Thymus (tissue), 14 donors: ENCODE measurements at places on chromosomes 16 and 17. TPM values are rescaled to one million over a fixed set of nuclear protein-coding genes. Genes with fewer than 3 reads are reported as not detected.
A peak's percentile ranks its signal among the peaks of the same experiment; 100 is the strongest.

Gene RAB26
- total RNA-seq, result 0.28 TPM

Gene NUPR1
- total RNA-seq, result 29.6 TPM

Gene PNMT
- 0.38 TPM for total RNA-seq

Gene EMP2
- total RNA-seq, result 4.8 TPM

Gene HEXIM2
- total RNA-seq, result 7.4 TPM

Gene INPP5K
- 20.6 TPM for total RNA-seq

Gene USP43
- total RNA-seq, result 0.57 TPM

Gene CES4A
- 2.1 TPM for total RNA-seq

Gene TEKT5
- 0.24 TPM for total RNA-seq

Gene RPS6KB1
- 19.3 TPM for total RNA-seq

Gene SPAG5
- 46.0 TPM for total RNA-seq

Gene MT3
- 2.5 TPM for total RNA-seq

GRCh38 chr16:49749816-49750215 is 106.1 kb downstream of the ZNF423 start:
- H3K4me3 ChIP-seq, result no peak overlapping the region
- no peak for DNase-seq
- H3K27ac ChIP-seq, result no peak overlapping the region
- H3K27me3 ChIP-seq, result peaks cover 9% of the 10 kb centered on the region
- H3K36me3 ChIP-seq, result no peaks in the 10 kb centered on the region

DNA sequence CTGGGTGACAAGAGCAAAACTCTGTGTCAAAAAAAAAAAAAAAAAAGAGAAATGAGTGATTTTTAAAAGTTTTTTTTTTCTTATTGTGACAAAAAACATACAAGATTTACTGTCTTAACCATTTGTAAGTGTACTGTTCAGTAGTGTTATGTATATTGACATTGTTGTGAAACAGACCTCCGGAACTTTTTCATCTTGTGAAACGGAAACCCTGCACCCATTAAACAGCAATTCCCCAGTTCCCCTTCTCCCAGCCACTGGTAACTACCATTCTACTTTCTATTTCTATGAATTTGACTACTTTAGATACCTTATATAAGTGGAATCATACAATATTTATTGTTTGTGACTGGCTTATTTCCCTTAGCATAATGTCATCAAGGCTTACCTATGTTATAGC is 18.7 kb downstream of the DUS2 start:
- peaks cover 7% of the 10 kb centered on the region for H3K4me1 ChIP-seq
- no peak overlapping the region for H3K27ac ChIP-seq
- H3K4me3 ChIP-seq, result no peak overlapping the region
- no peaks in the 10 kb centered on the region for H3K27me3 ChIP-seq
- peaks cover 24% of the 10 kb centered on the region for H3K36me3 ChIP-seq
- DNase-seq, result no peak

GRCh38 chr16:89102041-89102471 is 8.4 kb downstream of the ACSF3 start:
- H3K4me1 ChIP-seq, result peaks cover 62% of the 10 kb centered on the region
- no peak for DNase-seq
- H3K36me3 ChIP-seq, result peaks cover 81% of the 10 kb centered on the region
- H3K27ac ChIP-seq, result no peak overlapping the region
- H3K4me3 ChIP-seq, result no peak overlapping the region

GRCh38 chr17:66507103-66507923 is 204.9 kb downstream of the PRKCA start:
- H3K36me3 ChIP-seq, result no peaks in the 10 kb centered on the region
- no peak overlapping the region for H3K27ac ChIP-seq
- no peaks in the 10 kb centered on the region for H3K4me1 ChIP-seq
- H3K4me3 ChIP-seq, result no peak overlapping the region

GRCh38 chr17:72125742-72126141 is 4.9 kb downstream of the SOX9 start:
- no peaks in the 10 kb centered on the region for H3K4me1 ChIP-seq
- H3K27me3 ChIP-seq, result peaks cover 42% of the 10 kb centered on the region
- no peaks in the 10 kb centered on the region for H3K36me3 ChIP-seq
- no peak for DNase-seq
- H3K4me3 ChIP-seq, result no peak overlapping the region
- H3K27ac ChIP-seq, result no peak overlapping the region

DNA sequence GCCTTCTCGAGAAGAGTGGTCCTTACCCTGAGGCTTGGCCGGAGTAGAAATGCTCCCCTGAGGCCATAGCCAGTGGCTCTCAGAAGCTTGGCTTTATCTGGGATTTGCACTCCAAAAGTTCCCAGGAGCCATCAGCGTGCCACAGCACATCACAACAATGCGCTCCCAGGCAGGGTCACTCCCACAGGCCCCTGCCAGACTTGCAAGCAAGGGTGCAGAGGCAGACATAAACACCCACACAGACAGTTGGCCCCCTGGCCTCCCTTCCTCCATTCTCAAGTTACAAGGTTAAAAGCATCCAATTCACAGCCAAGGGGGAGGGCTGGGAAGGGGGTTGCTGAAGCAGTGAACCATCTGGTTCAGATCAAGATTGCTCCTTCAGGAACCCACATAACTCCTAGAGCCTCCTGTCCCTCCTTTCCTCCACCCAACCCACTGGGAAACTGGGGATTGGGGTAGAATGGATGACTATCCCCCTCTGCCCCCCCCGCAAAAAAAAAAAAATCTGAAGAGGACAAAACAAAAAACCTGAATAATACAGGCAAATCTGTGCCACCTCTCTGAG is 1.8 kb downstream of the ST3GAL2 start:
- peak overlapping the region; percentile 18 for H3K27ac ChIP-seq
- peak overlapping the region; percentile 69 for H3K4me3 ChIP-seq
- H3K36me3 ChIP-seq, result peaks cover 6% of the 10 kb centered on the region
- no peak for DNase-seq

- H3K27me3 ChIP-seq, result no peaks in the 10 kb centered on the region
- H3K27ac ChIP-seq, result no peak overlapping the region
- H3K4me3 ChIP-seq, result no peak overlapping the region
- H3K4me1 ChIP-seq, result no peaks in the 10 kb centered on the region
- H3K36me3 ChIP-seq, result no peaks in the 10 kb centered on the region
These were observed 145.5 kb upstream of the SOX9 start for GRCh38 chr17:71975331-71975801.

- H3K27ac ChIP-seq, result no peak overlapping the region
- no peaks in the 10 kb centered on the region for H3K4me1 ChIP-seq
- H3K4me3 ChIP-seq, result no peak overlapping the region
These were observed 17.3 kb downstream of the MPHOSPH6 start for GRCh38 chr16:82152641-82153112.

DNA sequence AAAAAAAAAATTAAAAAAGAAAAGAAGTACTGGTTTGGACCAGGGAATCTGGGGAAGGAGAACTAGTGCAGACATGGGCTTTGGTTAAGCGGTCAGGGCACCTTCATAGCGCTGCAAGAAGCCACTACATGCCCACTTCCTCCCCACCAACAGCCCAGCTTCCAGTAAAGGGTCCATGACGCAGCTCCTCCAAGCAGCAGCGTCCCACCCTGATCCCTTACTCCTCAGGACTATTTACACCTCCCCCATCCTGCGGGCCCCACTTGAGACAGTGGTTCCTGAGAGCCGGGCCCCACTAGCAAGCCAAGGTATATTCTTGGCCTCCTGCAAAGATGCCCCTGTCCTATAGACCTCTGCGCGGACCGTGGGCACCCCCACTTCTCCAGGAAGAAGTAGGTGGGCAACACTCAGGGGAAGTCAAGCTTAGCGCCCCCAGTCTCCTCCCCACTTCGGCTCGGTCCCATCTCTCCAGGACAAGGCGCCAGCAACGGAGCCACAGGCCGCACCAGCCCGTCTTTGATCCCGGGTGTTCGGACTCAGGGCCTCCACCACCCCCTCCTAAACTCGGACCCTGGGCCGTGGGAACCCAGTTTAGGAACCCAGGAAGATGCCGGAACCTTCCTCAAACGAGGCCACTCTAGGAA is 913 bp upstream of the PRR14 start:
- no peaks in the 10 kb centered on the region for H3K27me3 ChIP-seq
- peaks cover 25% of the 10 kb centered on the region for H3K36me3 ChIP-seq

GRCh38 chr16:27973678-27974077 is 89.8 kb downstream of the GSG1L start:
- no peaks in the 10 kb centered on the region for H3K36me3 ChIP-seq
- H3K27me3 ChIP-seq, result no peaks in the 10 kb centered on the region
- H3K4me1 ChIP-seq, result no peaks in the 10 kb centered on the region
- no peak overlapping the region for H3K27ac ChIP-seq
- no peak for DNase-seq

DNA sequence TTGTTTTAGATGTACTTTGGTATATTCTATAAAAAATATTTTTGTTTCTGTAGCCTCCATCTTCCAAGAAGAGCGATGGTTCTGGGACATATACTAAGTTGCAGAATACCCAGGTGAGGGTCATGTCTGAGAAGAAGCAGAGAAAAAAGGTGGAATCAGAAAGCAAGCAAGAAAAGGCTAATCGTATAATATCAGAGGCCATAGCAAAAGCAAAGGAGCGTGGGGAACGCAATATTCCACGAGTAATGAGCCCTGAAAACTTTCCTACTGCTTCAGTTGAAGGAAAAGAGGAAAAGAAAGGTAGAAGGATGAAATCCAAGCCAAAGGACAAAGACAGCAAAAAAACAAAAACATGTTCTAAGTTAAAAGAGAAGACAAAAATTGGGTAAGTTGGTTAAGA is 154.6 kb downstream of the CHD9 start:
- no peaks in the 10 kb centered on the region for H3K4me1 ChIP-seq
- no peaks in the 10 kb centered on the region for H3K36me3 ChIP-seq
- H3K4me3 ChIP-seq, result peak overlapping the region; percentile 58

GRCh38 chr16:167122-167690 is 1.4 kb downstream of the HBM start:
- H3K36me3 ChIP-seq, result no peaks in the 10 kb centered on the region
- peaks cover 54% of the 10 kb centered on the region for H3K27me3 ChIP-seq
- no peaks in the 10 kb centered on the region for H3K4me1 ChIP-seq
- H3K27ac ChIP-seq, result no peak overlapping the region

DNA sequence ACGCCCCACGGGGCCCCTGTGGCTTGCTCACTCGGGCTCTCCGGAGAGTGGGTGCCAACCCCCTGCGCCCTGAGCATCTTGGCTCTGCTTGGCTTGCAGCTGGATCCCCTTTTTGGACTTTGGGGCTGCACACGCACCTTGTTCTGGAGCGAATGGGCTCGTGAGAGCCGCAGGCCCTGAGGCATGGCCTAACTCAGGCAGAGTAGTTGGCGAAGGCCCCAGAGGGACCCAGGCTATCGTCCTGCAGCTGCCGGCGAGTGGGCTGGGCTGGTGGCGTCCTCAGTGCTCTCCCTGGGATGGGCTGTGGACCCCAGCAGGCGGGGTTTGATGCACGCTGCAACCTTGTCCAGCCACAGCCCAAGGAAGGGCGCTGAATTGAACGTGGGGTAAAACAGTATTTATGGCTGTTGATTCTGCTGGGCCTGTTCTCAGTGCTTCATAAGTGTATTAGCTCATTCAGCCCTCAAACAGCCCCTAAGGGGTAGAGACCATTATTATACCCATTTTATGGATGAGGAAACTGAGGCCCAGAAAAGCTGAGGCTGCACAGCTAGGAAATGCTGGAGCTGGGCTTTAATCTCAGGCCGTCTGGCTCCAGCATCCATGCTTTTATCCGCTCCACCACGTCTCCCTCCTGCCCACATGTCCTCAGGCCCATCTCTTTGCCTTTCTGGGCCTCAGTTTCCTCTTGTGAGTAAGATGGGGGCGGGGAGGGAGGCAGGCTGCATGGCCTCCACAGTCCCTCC is 171.2 kb upstream of the CIBAR2 start:
- no peak overlapping the region for H3K4me3 ChIP-seq
- peaks cover 3% of the 10 kb centered on the region for H3K4me1 ChIP-seq
- no peak for DNase-seq
- no peaks in the 10 kb centered on the region for H3K36me3 ChIP-seq

DNA sequence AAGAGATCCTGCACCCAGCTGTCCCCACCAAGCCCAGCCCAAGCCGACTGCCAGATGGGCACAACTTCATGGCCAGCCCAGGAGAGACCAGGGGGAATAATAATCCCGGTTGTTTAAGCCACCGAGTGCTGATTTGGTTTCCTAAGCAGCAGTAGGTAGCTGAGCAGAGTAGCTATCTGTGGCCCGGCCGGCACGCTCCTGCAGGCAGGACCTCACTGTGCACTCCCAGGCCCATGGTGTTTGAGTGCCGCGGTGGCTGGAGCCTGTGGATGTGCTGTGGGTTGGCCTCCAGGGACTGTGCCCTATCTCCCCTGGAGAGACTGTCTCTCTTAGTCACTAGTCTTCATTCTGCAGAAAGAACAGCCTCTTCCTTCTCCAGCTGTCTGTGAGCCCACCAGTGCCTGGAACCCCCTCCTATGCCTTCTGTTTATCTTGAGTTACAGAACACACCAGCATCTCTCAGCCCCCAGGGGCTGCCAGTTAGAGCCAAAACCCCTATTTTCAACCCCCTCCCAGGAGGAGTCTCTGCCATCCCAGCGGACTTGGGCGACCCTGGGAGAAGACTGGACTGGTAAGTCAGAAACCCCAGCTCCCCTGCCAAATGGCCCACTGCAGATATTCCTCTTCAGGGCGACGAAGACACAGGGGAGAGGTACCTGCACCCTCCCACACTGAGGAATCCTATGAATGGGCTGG is 152.0 kb downstream of the SDK2 start:
- H3K36me3 ChIP-seq, result no peaks in the 10 kb centered on the region
- no peaks in the 10 kb centered on the region for H3K27me3 ChIP-seq
- DNase-seq, result no peak
- H3K4me1 ChIP-seq, result no peaks in the 10 kb centered on the region

- H3K27me3 ChIP-seq, result no peaks in the 10 kb centered on the region
- no peak overlapping the region for H3K4me3 ChIP-seq
- DNase-seq, result no peak
- H3K27ac ChIP-seq, result no peak overlapping the region
These were observed 105.4 kb downstream of the YPEL2 start for GRCh38 chr17:59436900-59437299.

GRCh38 chr16:51231702-51232101 is 80.6 kb upstream of the SALL1 start:
- no peak overlapping the region for H3K27ac ChIP-seq
- no peak overlapping the region for H3K4me3 ChIP-seq
- no peak for DNase-seq
- H3K27me3 ChIP-seq, result no peaks in the 10 kb centered on the region
- no peaks in the 10 kb centered on the region for H3K36me3 ChIP-seq

- H3K4me1 ChIP-seq, result no peaks in the 10 kb centered on the region
- DNase-seq, result no peak
- no peak overlapping the region for H3K27ac ChIP-seq
- H3K36me3 ChIP-seq, result no peaks in the 10 kb centered on the region
- no peaks in the 10 kb centered on the region for H3K27me3 ChIP-seq
- no peak overlapping the region for H3K4me3 ChIP-seq
These were observed 484.5 kb downstream of the KCNJ2 start for GRCh38 chr17:70653850-70654249.

- no peaks in the 10 kb centered on the region for H3K4me1 ChIP-seq
- DNase-seq, result no peak
- peaks cover 76% of the 10 kb centered on the region for H3K27me3 ChIP-seq
- H3K36me3 ChIP-seq, result no peaks in the 10 kb centered on the region
- no peak overlapping the region for H3K27ac ChIP-seq
These were observed 3.4 kb downstream of the SOX8 start for GRCh38 chr16:984736-985636.
